ENCODE measurements at places on chromosomes 3 and 15. TPM values are rescaled to one million over a fixed set of nuclear protein-coding genes. Genes with fewer than 3 reads are reported as not detected.

GABRG3 gene
- 2.4 TPM for polyA plus RNA-seq

DNA sequence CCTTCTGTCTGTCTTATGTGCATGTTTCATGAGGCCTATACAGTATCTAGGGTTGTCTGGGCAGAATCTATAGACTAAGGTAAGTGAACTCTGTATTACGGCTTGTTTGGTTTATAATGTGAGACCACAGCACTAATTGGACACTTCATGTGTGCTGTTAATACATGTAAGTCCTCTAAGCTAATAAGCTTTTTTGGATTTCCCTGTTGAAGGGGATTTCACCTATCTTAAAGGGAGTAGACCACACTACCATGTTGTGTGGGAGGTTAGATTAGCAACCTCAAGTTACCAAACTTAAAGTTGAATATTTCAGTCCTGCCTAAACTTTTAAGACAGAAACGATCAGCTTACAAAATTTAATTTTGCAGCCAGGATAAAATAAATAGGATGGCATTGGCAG lies 189.8 kb upstream of the GOLIM4 start:
- no peak for DNase-seq

DNA sequence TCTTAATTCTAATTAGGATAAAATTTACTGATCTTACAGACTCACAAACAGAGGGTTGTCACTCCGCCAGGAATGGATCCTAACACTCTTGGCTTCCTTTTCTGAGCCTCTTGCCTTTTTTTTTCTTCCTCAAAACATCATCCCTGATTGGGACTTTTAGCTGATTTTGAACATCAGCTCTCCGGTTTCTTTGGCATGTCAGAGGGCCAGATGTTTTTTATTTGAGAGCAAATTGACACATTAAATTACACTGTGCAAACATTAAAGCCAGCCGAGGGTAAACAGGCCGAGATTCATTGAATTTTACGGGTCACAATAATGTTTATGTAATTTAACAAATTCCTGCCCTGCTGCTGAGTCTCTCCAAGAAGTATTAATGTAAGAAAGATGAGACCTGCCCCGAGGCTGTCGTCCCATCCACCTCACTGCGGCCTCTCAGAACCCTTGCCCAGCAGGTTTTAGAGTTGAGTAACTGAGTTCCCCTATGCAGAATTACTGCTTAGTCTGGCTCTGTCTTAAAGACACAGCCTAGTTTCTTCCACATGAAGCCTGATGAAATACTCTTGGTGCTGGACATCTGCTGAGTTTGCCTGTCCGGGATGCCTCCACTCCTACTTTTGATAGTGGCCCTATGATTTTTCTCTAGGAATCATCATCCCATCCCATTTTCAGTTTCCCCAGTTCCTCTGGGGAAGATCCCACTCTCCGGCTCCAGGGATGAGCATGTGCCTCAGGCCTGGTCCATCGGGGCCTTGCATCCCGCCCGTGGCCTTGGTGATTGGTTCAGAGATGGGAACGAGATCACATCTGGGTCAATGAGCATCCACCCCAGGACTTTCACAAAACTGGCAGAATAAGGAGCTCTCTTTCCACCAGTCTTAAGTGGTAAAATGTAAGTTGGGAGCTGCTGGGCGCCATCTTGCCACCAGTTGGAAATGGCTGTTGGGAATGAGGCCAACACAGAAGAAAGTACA lies 226.6 kb upstream of the TLE3 start:
- no peak for DNase-seq

- DNase-seq = no peak
Observed at GRCh38 chr15:87502173-87502572, 754.4 kb downstream of the NTRK3 start.

Measured in right renal cortex interstitium (tissue), 3 donors.